NCI-H1092 (cell line): ENCODE measurements at places on chromosomes 5 and 9.
A peak's percentile ranks its signal among the peaks of the same experiment; 100 is the strongest.

DNA sequence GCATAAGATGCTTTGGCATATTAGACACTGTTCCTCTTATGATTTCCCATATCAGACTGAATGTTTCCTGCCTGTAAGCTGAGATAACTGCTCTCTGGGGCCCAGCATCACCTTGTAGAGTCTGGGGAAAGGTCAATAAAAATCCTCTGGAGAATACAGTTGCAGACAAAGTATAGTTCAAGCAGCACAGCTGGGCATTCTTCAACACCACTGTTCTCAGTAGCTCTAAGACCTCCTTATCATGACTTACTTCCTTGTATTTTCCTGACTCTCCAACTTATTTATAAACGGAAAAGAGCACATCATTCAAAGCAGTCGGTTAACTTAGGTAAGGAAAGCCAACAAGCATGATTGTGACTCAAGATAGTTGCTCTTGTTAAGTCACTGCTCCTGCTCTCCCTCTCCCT lies 208.7 kb upstream of the RASEF start:
- DNase-seq, result no peak

DNA sequence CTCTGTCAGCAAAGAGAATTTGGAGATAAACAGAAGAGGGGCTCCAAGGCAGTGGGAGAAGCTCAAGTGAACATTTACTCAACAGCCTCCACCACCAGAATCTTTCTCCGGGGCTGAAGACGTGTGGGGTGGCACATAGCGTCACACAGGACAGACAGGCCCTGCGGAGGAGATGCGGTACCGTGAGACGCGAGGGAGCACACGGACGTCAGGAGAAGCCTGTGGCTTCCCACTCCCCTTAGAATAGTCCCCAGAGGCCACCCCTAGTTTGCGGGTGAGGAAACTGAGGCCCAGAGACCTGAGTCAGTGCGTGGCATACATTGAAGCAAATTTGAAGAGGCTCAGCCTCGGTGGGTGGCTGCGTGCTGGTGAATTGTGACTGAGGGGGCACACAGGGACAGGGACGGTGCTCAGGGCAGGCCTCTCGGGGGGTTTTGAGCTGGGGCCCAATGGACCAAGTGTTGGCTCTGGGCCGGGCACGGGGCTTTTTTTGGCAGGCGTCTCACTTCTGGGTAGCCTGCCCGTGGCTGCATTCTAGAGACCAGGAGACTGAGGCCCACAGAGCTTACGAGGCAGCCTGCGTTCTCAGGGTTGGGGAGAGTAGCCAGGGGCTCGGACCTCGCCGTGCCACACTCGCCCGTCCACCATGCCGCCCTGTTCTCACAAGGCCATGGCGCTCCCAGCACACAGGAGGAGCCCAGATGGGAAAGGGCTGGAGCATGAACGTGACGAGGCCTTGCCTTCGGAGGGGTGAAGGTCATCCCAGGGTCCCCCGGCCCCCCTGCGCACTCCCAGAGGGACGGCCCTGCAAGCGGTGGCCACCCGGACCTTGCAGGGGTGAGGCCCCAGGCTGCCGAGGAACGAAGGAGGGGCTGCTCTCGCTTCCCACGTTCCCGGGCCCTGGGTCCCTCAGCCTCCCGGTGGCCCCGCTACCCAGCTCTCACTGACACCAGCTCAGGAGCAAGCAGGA lies 220.6 kb downstream of the C9orf50 start:
- DNase-seq, result no peak

DNA sequence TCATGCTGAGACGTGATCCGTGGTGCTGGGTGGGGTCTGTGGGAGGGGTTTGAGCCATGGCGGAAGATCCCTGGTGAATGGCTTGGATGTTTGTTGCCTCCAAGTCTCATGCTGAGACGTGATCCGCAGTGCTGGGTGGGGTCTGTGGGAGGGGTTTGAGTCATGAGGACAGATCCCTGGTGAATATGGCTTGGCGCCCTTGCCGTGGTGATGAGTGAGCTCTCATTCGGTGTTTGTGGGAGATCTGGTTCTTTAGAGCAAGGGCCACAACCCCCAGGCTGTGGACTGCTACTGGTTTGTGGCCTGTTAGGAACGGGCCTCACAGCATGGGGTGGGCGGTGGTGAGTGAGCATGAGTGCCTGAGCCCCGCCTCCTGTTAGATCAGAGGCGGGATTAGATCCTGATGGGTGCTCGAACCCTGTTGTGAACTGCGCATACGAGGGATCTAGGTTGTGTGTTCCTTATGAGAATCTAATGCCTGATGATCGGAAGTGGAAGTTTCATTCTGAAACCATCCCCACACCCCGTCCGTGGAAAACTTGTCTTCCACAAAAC lies 31.2 kb downstream of the NKD2 start:
- DNase-seq, result no peak

DNA sequence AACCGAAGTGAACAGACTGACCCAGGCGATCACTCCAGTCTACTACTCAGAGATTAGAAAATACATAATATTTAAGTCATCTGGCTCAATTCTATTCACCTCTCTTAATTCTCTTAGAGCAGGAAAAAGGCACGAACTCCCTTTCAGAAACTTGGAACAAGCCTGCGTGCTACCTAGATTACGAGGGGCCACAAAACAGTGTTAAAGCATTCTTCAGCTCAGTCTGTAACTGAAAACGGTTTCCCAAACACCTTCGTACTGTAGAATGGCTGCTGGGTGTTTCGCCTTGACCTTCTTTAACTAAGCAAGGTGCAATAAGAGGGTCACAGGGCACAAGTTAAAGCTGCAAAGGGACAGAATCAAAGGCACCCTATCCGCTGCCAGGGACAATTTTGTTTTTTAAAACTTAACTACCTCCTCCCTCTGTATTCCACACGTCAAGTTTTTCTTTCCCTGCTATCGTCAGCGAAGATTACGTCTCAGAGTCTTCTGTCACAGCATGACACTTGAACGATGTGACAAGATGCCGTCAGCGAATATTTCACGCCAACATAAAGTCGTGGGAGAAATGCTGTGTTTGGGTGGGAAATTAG lies 687 bp downstream of the LYSMD3 start:
- DNase-seq, result no peak

DNA sequence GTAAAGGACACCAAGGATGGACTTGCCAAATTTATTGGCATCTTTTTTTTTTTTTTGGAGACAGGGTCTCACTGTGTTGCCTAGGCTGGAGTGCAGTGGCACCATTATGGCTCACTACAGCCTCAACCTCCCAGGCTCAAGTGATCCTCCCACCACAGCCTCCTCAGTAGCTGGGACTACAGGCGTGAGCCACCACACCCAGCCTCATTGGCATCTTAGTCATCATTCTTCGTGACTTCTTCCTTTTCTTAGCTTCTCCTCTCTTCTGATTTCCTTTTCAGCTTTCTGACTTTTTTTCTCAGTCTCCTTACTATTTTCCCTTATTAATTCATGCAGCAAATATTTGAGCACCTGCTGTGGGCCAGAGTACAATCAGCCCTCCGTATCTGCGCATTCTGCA lies 6.1 kb downstream of the MAML1 start:
- DNase-seq, result no peak

- no peak for DNase-seq
These were observed 26.3 kb downstream of the ARSB start for GRCh38 chr5:78958672-78959445.

GRCh38 chr9:26656003-26656870 lies 236.4 kb downstream of the CAAP1 start:
- DNase-seq, result peak; percentile 58

DNA sequence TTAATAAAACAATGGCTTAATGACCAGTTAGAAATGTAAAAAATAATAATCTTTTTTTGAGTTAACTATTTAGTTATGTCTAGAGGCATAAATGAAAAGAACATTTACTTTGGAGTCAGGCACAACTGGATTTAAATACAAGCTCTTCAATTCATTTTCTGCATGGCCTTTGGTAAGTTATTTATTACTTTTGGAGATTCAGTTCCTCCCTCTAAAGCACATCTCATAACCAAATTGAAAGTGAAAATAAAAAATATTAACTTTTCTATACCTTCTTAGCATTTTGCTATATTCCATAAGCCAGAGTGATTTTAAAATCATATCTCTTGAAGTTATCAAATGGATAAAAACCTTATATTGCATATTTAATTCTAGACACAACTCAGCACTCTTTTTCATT lies 434.9 kb upstream of the SMARCA2 start:
- DNase-seq, result no peak

DNA sequence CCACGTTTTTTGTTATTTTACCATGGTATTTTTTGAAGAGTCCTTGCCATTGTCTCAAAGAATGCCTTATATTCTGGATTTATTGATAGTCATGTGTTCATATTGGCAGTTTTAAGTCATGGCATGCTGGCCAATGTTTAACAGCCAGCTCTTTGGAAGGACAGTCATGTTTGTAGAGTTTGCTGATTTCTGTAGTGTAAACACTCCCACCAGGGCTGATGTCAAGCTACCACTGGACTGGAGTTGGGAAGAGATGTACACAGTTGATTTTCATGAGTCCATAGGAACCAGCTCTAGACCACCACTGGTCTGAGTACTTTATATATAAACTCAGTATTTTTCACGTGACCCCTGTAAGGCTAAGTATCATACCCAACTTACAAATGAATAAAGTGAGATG lies 125.2 kb upstream of the DHFR start:
- no peak for DNase-seq

DNA sequence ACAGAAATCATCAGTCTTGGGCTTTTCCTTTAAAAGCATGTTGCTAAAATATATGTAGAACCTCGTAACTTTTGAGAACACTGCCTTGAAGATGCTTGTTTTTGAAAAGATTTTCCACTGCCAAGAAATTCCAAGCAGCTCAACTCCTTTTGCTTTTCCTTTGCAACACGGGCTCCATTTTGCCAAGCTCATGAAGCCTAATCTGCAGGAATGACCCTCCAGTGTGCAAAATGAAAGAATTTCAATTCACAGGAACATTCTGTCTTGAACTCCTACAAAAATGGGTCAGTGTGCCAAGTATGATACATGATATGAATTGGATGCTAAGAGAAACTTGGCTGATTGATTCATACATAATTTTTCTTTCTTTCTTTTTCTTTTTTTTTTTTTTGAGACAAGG lies 35.4 kb upstream of the ERCC6L2 start:
- no peak for DNase-seq
